ENCODE measurements at places on chromosomes 16 and 17. TPM values are rescaled to one million over a fixed set of nuclear protein-coding genes. Genes with fewer than 3 reads are reported as not detected.

GRCh38 chr16:74734361-74735161, 33.9 kb upstream of the MLKL start:
- no peak for DNase-seq

- DNase-seq: no peak
Measured at GRCh38 chr17:44361292-44362260, 2.1 kb downstream of the FAM171A2 start.

DNA sequence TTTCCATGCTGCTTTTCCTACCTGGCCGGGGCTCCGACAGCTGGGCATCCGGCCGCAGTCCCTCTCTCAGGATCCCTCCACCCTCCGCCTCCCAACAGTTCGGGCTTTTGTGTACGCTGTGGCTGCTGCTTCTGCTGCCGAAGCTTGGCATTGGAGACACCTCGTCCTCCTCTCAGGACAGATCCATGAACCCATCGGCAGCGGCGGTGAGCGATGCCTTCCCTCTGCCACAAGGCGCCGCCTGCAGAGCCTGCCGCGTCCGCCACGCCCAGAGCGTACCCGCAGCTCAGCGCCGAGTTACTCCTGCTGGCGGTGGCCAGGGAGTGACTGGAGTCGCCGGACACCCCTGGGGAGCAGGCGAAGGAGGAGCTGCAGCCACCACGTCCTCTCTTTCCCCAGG, 2032.8 kb downstream of the TP53TG3F start:
- no peak for DNase-seq

The BCO1 gene
- not detected for total RNA-seq

The NDRG4 gene
- 29.7 TPM for total RNA-seq

- no peak for DNase-seq
Measured at GRCh38 chr16:77951788-77952187, 70.6 kb upstream of the CLEC3A start.

DNA sequence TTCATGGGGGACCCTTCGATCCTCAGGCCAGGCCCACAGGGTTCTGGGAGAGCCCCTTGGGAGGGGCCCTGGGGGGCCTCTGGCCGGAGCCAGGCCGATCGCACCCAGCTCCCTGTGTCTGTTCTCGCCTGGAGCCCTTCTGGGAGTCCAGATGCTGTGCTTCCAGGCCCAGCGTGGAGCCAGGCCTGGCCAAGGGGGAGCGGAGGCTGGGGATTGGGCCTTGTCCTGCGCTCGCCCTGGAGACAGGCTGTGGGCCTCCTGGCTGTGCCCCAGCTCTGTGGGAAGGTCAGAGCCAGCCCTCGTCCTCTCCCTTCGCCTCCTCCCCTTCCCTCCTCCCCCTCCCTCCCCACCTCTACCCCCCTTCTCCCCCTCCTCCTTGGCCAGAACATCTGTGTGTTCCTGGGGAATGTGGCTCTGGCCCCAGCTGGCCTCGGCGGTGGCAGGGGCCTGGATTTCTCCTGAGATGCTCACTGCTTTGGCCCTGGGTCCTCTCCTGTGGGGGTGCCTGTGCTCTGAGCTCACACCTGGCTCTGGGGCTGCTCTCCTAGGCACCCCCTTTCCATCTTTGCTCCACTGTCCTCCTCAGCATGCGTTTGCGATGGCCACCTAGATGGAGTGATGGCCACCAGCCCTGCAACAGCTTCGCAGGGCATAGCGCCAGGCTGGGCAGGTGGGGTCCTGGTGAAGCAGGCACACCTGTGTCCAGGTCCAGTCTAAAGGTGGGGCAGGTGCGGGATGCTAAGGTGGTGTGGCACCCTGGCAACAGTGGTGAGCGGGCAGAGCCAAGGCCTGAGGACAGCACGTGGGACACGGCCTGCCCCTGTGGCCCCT, 90.6 kb upstream of the CIBAR2 start:
- peak; percentile 64 for DNase-seq

DNA sequence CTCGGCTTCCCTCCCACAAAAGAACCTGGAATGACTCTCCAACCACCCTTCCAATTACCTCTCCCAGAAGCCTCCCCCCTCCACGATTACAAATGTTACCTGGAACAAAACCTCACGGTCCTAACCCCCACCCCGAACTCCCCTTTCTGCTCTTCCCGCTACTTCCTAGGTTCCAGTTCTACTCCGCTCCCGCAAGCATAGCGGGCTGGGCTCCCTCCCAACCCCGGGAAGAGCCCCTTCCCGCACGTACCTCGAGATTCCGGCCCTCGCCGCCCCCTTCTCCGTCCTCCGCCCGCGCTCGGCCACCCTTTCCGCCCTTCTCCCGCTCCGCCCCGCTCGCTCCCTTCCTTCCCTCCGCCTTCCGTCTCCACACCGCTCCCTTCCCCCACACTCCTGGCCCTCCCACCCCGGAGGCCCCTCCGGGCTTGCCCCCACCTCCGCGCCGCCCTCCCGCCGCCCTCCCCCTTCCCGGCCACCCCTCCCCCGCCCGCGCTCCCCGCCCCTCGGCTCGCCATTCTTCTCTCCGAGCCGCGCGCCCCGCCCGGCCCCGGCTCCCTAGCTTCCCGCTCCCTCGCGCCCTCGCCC, 457 bp downstream of the CHTF8 start:
- peak; percentile 58 for DNase-seq

The VAC14 gene
- total RNA-seq: 20.1 TPM

The SOCS3 gene
- 13.1 TPM for total RNA-seq

DNA sequence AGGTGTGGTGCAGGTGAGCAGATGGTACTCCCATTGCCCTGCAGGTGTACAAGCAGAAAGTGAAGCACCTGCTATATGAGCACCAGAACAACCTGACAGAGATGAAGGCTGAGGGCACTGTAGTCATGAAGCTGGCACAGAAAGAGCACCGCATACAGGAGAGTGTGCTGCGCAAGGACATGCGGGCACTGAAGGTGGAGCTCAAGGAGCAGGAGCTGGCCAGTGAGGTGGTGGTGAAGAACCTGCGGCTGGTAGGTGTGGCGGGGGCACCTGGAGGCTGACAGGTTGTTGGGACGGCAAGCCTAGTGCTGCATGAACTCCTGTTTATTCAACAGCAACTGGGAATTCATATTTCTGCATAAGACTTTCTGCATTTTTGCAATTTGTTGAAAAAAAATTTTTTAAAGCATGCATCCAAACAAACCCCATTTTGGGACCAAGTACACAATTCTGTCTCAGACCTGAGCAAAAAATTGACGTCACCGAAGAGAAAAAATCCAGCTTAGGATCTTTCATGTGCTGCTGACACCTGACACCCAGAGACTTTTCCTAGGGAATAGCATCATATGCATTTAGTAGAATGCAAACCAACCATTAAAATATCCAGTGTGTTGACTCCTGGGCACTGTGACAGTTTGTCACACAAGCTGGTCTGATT, 13.5 kb upstream of the DBNDD1 start:
- DNase-seq: no peak

DNA sequence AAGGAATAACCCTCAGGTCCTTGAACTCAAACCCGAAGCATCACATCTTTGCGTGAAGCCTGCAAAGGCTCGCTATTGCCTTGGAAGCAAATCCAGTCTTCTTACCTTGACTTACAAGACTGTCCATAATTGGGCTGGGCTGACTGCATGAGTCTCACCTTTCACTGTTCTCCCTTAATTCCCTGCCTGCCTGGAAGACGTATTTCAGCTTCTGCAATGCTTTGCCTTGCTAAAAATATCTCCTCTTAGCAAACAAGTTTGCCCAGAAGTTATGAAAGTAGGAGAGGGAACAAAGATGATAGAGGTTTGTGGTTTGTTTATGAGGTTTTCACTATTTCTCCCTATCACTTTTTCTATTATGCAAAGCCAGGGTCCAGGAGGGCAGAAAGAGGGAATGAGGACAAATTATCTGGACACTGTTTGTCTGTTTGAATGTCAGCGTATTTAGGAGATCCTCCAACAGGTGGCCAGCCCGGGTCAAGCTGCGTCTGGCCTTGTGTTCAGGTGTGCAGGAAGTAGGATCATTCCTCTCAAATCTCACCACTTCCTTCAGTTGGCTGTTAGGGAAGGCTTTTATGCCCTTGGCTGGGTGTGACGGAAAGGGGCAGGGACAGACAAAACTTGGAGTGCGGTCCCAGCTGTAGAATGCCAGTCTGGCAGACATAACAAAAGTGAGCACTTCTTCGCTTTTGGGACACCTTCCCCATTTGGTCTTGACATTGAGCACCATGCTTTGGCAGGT, 488.9 kb downstream of the CDH13 start:
- no peak for DNase-seq

DNA sequence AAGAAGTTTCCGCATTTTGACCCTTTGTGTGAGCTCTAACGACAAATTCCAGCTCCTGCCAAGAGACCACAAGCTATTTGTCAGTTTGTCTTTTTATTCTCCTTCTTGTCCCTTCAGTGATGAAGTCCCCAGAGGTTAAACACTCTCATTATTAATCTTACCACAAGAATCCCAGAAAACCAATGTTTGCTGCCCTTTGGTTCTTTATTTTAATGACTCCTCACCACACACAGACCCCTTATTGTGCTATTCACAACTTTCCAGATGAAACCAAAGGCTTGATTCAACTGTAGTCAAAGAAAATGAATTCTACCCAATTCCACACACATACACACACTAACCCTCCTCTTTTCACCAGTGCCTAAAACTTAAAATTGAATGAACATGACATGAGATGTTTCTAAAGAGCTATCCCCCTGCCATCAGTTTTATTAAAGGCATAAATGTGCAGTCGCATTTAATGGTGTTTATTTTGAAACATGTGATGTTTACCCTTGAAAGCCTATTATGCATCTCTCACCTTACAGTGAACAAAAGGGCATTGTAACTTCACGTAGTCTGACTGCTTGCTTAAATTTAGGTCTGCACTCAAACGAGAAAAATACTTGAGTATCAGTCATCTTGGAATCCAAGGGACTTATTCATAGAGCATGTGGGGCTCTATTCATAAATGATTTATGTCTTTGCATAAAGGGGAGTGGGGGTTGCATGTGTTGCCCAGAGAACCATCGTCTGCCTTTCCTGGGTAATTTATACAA, 44.1 kb downstream of the PCTP start:
- no peak for DNase-seq

DNA sequence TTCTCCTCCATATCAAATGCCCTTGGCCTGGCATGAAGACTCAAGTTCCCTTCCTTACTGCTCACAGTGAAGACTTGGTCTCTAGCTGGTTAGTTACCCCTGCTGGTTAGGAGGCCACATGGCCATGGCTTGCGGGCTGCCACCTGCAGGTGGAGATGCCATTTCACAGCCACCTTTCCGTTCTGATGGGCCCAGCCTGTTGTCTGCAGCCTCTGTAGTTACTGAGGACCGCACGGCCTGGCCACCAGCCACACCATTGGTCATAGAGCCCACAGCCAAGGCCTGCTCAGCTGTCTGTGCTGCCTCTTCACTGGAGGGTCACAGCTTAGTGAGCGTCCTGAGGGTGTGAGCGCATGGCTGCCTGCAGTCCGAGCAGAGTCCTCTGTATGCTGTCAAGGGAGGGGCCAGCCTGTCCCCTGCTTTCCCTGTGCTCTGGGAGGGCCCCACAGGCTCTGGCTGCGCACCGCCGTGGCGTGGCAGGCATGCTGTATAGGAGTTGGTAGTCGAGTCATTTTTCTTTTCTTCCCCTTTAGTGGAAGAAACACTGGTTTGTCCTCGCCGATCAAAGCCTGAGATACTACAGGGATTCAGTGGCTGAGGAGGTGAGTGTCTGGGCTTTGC, 59.2 kb downstream of the PLD6 start:
- DNase-seq: no peak

DNA sequence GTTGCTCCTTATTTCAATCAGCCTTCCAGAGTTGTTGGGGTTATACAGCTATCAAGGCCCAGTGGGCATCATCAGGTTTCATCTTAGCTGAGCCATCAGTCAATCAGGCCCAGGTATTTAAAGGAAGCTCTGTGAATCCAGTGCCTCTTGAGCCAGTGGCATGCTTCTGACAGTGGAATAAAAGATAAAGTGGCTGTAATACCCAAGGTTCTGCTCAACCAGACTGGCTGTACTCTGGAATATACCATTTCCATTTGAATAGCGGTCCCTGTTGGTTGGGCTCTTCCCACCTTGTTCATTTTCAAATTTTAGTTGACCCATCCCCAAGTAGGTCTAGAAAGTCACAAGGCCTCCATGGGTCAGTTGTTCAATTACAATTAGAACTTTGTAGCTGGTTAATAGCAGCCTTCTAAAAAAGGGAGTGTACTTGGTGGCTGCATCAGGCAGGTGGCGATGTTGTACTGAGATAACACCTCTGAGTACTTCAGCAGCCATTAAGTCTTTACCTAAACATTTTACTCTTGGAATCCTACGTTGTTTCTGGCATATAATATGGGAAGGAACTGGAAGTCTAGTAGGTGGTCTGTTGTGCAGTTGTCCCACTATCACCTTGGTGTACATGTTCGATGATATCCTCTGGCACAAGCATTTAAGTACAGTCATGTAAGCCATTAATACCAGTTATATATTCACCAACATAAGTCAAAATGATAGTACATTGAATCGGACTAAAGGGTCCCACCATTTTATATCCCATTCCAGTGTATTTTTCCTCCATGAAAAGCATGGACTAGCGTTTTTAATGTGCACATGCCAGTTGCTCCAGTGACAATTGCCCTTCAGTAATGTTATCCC, 294.1 kb downstream of the BCAS3 start:
- no peak for DNase-seq

DNA sequence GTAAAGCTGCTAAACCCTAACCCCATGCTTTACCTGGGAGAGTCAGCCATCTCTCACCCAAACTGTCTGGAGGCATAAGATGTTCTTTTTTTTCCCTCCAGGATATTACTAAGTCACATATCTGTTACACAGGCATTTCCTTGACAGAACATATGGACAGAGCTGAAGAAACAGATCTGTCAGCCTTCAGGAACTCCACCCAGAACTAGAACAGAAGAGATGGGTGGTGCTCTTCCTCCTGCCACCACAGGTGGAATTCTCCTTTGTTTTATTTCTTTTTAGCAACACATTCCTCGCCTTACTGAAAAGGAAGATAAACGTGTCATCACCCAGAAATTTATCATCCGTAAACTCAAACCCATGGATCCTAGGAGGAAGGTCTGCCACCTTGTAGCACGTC, 8.8 kb downstream of the MYCBPAP start:
- no peak for DNase-seq

The CMTM1 gene
- 2.1 TPM for total RNA-seq

The WNT9B gene
- 1.1 TPM for total RNA-seq

- no peak for DNase-seq
Measured at GRCh38 chr16:27483624-27484023, 66.1 kb downstream of the GTF3C1 start.

The SEPTIN12 gene
- not detected for total RNA-seq

GRCh38 chr16:82152641-82153112, 17.3 kb downstream of the MPHOSPH6 start:
- DNase-seq: no peak

DNA sequence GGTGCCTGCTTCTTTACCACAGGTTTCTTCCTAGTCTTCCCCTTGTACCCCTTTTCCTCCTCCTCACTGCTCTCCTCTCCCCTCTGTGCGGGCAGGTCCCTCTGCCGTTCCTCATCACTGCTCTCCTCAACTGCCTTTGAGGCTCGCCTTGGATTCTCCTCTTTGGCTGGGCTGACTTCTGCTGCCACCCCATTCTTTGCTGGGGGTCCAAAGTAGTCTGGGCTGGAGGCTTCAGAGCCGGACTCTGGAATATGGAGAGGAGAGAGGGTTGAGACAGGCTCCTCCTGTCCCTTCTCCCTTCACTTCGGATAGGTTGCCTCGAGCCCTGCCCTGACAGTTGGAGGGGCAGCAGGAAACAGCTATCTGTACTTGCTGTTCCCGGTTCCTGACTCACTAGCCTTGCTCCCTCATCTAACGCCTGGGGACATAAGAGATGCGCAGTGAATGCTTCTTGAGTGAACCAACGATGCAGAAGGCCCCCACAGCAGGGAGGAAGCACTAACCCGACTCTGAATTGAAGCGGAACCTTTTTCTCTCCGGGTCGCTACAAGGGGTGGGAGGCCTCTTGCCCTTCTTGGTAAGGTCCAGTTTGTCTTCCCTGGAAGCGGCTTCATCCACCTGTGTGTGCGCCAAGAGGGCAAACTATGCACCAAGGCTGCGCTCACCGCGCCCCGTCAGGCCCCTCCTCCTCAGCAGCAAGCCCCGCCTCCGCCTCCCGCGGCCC, 655 bp downstream of the HIRIP3 start:
- DNase-seq: no peak

All from lower leg skin (tissue), 4 donors.